ENCODE measurements at places on chromosomes 3 and 15. TPM values are rescaled to one million over a fixed set of nuclear protein-coding genes. Genes with fewer than 3 reads are reported as not detected.
A peak's percentile ranks its signal among the peaks of the same experiment; 100 is the strongest.

GRCh38 chr15:58593870-58594269 lies 155.6 kb downstream of the ADAM10 start:
- DNase-seq, result no peak

- no peak for DNase-seq
These were observed 54.0 kb upstream of the GADL1 start for GRCh38 chr3:30948426-30948825.

GRCh38 chr3:170200987-170201386 lies 19.5 kb upstream of the PHC3 start:
- DNase-seq, result no peak

- no peak for DNase-seq
These were observed 185.2 kb upstream of the DNAJC19 start for GRCh38 chr3:181174676-181175233.

Gene NUSAP1
- 22.8 TPM for total RNA-seq

GRCh38 chr3:62325896-62326295 lies 47.5 kb downstream of the FEZF2 start:
- DNase-seq, result no peak

Gene KNG1
- total RNA-seq, result not detected

Gene TP63
- 0.41 TPM for total RNA-seq

Gene LSAMP
- total RNA-seq, result 59.9 TPM

Gene TTLL13
- under 0.01 TPM for total RNA-seq

DNA sequence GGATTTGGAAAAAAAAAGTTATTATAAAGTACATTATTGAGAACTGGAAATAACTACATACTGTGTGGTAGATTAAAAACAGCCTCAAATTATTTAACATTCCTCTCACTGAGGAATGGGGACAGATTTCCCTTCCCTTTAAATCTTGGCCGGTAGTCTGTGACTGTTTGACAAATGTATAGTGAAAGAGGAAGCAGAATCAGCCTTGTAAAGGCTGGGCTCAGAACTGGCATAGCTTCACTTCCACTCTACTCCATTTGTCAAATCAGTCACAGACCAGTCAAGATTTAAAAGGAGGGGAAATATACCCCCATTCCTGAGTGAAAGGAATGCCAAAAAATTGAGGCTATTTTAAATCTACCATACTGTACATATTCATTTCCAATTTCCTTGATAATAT lies 18.2 kb upstream of the B4GALT4 start:
- no peak for DNase-seq

DNA sequence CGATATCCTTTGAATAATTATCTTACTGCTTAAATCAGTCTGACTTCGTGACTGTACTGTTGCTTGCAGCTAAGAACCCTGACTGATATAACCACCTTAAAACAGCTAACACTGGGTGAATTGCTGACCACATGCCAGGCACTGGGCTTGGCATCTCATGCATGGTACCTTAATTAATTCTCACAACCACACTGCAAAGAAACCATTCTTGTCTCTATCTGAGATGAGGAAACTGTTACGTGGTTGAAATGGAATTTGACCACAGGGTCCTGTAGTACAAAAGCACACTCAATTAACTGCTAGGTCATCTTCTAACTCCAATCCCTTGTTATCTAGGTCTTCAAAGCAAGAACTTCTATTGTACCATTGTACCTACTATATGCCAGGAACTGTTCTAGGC lies 92.7 kb upstream of the PRICKLE2 start:
- no peak for DNase-seq

Gene C3orf70
- 30.6 TPM for total RNA-seq

Gene CLDN16
- 1.6 TPM for total RNA-seq

Gene SPINT1
- 1.6 TPM for total RNA-seq

Gene REC114
- not detected for total RNA-seq

Gene UBA3
- total RNA-seq, result 105 TPM

DNA sequence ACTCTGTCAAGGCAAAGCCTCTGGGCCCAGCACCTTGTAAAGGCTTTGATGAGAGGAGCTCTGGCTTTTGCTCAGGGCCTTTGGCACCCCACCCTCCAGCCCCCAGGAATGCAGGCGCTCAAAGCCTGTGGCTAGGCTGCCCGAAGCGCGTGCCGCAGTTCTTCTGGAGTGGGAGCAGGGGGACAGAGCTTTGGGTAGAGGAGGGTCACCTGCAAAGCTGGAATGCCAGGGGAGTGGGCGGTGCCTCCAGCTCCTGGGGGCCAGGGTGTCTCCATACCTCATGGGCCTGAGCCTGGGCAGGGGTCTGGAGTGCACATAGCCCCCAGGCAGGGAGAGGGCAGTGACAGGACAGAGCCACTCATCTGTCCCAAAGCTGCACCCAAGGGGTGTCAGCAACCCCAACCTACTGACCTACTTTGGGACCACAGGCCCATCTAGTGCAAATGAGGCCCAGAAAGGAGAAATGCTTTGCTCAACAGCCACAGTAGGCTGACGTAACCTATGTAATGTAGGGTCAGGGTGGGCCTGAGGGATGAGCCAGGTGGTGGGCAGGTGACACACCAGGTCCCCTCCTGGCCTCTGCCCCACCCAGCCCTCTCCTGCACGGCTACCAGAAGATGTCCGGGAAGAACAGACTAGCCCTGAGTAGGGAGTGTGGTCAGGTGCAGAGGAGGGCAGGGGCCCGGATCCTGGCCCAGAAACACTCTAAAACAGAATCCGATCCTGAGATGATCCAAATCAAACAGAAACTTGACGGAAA lies 2.2 kb upstream of the CALML4 start:
- no peak for DNase-seq

DNA sequence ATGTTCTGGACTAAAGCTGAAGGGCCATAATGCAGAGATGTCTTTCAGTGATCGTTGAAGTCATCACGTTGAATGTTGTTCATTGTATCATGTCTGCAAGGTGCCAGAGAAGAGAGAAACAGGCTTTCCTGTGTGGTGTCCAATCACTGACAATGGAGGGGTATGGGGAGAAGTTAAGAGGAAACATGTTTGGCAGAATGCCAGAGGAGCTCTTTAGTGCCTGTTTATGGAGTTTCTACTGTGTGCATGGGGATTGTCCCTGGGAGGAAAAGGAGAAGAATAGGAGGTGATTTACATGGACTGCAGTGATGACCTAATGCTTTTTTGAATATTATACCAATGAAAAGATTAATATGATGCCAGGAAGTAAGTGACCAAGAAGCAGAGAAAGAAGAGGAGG lies 11.7 kb downstream of the SCAANT1 start:
- no peak for DNase-seq

Gene LMAN1L
- total RNA-seq, result not detected

DNA sequence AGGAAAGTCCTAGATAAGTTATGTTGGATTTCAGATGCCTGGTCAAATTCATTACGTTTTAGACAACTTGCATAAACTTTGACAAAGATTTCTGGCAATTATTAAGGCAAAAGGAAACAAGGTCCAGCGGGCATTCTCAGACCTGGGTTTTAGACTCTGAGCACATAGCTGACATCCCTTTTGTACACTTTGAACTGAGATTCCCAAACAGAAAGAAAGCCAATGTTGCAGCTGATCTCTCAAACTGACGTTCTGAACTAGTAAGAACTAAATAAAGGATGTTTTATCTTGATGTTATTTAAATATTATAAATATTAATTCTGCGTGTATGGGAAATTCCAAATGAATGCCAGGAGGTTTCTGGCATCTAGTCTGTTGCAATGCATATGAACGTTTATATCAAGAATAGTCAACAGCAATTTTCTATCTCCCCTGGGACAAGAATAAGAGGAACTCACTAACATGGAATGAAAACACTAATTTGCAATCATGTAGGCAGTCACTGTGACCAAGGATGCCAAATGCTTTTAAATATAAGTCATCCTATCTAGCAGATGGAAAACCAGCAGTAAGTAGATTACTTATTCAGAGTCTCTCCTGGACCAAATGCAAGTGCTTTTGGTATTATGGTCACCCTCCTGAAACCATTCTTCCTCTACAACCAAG lies 202.1 kb downstream of the GREM1 start:
- DNase-seq, result no peak

GRCh38 chr3:171342200-171342599 lies 118.0 kb downstream of the TNIK start:
- DNase-seq, result no peak

Gene GOLGA8R
- 0.82 TPM for total RNA-seq

GRCh38 chr3:185439745-185440466 lies 58.9 kb downstream of the TMEM41A start:
- DNase-seq, result no peak

GRCh38 chr3:39177708-39178332 lies 14.6 kb downstream of the XIRP1 start:
- DNase-seq, result peak; percentile 83

Gene TUSC7
- total RNA-seq, result not detected
